Stimulated activated naive CD4-positive, alpha-beta T cell (primary cell): ENCODE measurements at places on chromosomes 12 and 14.
A peak's percentile ranks its signal among the peaks of the same experiment; 100 is the strongest.

GRCh38 chr14:104749111-104749649, 3.8 kb upstream of the SIVA1 start:
- no peak for DNase-seq

GRCh38 chr12:52912711-52913430, 8.0 kb upstream of the KRT8 start:
- no peak for DNase-seq

DNA sequence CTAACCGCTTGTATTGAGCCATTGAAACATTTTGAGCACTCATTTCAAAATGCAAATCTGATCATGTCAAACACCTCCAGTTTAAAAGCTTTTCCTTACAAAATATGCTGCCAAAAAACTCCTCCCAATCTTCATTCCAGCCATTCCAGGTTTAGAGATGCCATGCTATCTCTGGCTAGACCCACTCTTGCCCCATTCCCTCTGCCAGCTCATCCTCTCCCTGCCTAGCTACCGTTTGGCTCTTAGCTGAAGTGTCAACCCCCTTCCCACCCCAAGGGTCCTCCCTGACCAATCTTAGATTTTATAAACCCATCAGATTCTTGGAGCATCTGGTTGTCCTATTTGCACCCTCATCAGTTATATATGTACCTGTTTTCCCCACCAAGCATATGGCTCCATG, 75.0 kb downstream of the SCAF11 start:
- DNase-seq, result no peak

DNA sequence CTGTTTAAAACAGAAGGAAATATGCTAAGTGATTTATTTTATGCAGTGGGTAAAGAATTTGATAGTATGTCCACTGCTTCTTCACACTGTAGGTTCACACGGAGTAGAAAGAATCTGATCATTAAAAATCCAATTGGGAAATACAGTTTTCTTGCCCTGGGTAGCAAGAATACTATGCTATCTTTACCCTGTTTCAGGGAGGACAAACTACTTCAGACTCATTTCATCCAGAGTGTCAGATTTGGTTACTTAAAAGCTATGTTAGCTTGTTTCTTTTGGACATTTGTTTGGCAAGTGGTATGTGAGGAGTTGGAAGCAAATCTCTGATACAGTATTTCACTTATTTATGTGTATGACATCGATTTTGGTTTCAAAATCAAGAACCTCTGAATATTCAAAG, 4.3 kb downstream of the FRS2 start:
- DNase-seq, result no peak

- no peak for DNase-seq
These were observed 7.8 kb upstream of the DTD2 start for GRCh38 chr14:31465111-31465510.

DNA sequence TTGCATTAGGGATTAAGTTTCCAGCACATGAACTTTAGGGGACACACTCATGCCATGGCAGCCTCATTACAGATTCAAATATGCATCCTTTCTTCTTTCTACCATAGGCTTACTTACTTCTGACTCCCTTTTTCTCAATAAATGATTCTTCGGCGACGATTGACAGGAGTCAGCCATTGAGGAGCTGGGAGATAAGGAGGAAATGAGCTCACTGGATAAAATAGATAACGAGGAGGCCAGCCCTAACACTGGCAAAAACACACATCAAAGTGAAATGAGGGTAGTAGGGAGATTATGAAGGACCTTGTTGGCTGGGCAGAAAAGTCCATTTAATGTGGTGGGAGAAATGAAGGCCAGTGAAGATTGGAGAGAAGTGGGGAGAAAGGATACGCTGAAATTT, 172.2 kb downstream of the SLC41A2 start:
- DNase-seq, result no peak

DNA sequence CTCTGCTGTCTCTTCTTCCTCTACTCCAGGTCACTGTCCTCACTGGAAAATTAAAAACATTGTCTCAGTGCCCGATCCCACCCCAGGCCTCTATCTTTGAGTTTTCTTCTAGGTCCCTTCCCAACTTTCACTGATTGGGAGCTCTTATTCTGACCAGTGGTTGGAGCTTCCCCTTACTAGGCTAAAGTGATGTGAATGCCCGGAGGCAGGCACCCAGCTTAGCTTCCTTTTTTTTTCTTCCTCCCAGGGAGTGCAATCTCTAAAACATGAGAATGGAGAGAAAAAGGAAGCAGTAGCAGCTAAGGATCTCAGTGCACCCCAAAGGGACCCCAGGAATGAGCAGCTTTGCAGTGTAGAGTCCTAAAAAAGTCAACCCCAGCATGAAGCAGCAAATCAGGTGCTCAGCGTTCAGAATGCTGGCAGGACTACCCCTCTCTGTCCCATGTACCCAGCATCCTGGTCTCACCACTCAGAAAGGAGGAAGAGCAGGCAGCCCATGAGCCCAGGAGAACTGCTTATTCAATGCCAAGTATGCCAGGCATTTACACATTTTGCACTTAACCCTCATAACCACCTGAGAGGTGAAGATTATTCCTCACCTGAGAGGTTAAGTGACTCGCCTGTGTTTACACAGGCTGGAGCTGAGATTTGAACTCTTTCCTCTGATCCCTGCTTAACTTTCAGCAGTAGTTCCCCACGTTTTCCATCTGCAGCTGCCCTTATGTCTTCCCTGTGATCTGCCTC, 146.2 kb upstream of the PWP1 start:
- no peak for DNase-seq

- no peak for DNase-seq
These were observed 38.4 kb upstream of the FOXN3 start for GRCh38 chr14:89455412-89455811.

DNA sequence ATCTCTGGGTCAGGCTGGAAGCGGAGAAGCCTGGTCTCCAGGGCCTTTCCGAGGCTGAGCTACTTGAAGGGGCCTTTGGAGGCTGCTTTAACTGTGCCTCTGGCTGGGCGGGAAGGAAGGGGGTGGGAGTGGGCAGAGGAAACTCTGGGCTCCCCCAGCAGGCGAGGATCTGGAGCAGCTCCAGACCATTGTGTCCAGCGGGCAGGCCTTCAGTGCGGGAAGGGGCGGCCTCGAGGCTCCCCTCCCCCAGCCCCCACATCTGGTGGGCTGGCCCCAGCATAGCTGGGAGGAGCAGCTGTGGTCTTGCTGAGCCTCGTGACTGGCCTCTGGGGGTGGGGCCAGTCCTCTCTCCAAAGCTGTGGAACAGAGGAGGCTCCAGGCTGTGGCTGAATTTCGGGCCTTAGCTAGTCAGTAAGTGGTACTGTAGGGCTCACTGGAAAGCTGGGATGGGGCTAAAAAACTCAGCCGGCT, 3.4 kb downstream of the TAMALIN start:
- DNase-seq, result no peak

GRCh38 chr12:116927244-116927940, 16.6 kb downstream of the FBXW8 start:
- DNase-seq, result no peak

DNA sequence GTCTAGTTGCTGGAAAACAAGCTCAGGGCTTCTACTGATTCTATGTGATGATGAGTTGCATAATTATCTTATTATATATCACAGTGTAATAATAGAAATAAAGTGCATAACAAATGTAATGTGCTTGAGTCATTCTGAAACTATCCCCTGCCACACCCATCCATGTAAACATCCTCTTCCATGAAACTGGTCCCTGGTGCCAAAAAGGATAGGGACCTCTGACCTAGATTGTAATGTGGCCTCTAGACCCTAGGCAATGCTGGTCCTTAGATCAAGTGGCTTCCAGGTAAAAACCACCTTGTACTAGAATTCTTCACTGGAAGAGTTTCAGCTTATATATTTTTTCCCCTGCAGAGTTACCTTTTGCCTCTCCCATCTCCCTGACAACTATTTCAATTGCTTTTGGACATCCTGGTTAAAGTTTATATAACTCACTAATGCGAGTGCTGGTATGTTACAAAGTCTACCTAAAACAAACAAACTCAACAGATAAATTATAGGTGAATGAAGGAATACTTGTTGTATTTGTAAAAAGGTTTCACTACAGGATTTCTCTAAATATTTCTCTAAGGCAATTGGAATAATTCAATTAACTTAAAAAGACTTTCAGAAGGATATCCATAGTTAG, 462.5 kb downstream of the NAV3 start:
- DNase-seq, result no peak

- peak; percentile 14 for DNase-seq
These were observed 111.9 kb downstream of the LRFN5 start for GRCh38 chr14:41718477-41719166.

DNA sequence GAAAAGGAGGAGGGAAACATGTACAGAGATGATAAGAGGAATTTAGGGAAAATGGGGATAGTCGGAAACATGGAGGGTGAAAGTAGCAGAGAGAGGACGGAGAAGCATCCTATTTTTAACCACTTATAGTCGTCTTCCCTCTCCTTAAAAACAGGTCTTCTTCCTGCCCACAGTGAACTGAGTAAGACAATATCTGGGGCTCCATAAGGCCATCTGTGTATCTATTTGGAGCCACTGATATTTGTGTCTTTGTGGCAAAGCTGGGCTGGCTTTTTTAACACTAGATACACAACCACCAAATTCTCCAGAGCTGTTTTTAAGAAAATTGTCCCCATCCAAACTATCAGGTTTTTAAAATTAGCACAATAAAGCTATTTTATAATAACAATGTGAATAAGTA, 109.5 kb upstream of the RAP1B start:
- DNase-seq, result no peak

DNA sequence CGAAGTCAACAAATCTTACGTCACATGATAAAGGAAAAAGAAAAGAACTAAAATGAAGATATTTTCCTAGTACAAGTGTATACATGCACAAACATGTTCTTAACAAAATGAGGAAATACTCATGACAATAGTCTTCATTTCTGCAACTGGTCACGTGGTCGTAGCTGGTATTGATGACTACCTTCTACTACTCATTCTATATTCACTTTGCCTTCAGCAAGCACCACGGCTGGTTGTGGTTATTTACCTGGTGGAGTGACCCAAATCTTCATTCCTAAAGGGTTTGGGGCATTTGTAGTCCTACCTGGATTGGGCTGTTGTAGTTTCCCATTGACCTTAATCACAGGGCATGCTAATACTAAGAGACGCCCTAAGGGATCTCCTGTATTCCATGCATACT, 51.2 kb downstream of the FIGNL2 start:
- no peak for DNase-seq

DNA sequence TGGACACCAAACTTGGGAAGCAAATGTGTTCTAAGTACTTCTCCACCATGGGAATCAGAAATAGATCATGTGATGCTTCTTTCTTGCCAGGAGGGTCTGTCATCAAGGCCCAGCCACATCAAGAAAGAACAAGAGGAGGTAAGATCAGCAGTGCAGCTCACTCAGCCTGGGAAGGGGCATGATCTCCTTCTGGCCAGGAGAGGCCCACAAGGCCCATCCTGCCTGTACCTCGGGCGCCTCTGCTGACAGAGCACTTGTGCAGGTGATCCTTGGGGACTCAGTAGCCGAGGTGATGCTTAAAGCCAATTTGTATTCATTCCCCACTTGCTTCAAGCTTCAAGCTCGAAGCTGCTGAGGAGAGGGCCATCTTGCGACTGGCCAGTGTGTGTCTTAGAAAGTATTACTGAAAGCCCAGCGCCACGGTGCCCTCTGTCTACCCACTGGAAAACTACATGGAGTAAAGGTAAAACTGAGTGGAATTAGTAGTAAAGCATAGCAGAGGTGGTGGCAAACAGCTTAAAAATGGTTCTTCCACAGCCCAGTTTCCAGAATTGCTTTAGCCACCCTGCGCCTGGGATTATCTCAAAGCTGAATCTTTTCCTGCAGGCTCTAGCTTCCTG, 26.2 kb downstream of the RTRAF start:
- DNase-seq, result no peak

DNA sequence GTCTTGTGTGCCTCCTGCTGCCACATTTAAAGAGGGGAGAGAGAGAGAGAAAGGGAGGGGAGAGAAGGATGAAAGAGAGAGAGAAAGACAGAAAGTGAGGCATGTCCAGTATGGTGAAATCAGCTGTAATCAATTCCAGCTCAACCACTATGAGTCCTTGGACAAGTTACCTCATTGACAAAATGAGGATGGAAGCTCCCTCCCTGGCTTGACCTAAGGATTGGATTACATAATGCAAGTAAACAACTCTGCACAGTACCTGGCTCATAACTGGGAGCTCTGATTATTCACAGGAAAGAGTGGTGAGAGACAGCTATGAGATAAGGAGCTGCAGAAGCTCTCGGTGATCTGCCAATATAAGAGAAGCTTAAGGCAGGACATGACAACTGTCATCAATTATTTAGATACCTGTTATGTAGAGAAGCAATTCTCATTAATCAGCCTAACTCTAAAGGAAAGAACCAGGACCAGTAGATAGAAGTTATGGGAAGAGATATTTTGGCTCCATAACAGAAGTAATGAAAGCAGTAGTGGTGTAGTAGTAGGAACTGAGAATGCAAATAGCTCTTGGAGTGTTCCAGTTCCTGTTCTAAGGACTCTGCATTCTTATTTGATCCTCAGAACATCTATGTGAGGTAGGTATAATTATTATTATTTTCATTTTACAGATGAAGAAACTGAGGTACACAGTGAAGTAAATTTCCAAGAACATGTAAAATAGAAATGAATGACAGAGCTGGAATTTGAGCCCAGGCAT, 791.6 kb downstream of the DIO2 start:
- DNase-seq, result no peak

- DNase-seq, result no peak
These were observed 34.2 kb downstream of the ATP2B1 start for GRCh38 chr12:89674326-89674942.

- peak; percentile 58 for DNase-seq
These were observed 613 bp downstream of the SRSF9 start for GRCh38 chr12:120468821-120469449.

DNA sequence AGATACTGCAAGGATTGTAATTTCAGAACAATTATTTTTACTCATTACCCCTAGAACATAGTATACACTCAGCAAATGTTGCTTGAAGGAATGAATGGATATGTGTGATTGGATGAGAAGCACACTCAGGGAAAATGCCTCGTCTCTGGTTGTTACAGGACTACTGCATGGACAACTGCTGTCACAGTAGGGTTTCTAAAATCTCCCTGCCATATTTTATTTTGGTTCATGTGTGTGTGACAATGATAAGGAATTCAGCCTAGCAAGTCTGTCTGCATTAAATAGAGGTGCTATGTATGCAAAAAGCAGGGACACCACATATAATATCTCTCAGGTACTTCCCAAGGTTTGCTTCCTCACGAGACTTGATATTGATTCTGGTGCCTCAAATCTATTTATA, 1.4 kb downstream of the PTPRR start:
- no peak for DNase-seq

DNA sequence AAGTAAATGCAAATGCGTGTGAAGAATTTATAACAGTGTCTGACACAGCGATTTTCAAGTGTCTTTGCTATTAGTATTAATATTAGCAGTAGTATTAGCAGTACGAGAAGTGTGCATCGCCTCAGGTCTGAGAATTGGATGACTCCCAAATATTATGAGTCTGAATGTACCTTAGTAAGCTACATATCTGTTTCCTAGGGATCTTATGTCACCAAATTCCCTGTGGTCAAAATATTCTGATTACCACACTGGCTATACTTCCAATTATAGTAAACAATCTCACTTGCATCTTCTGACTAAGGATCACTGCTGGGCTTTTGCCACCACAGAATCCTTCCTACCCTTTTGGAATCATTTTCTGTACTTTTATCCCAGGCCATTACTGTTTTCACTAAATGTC, 396.0 kb upstream of the MIS18BP1 start:
- DNase-seq, result no peak

GRCh38 chr12:23564451-23565152, 384.9 kb downstream of the SOX5 start:
- DNase-seq, result no peak

- DNase-seq, result no peak
These were observed 353.9 kb downstream of the PCNX1 start for GRCh38 chr14:71261206-71261605.

GRCh38 chr14:104928391-104929133, 3.9 kb downstream of the PLD4 start:
- DNase-seq, result no peak

GRCh38 chr14:105146181-105146975, 22.2 kb downstream of the JAG2 start:
- DNase-seq, result no peak
